Heart right ventricle (tissue), 16 donors: ENCODE measurements at places on chromosomes 12 and 14. TPM values are rescaled to one million over a fixed set of nuclear protein-coding genes. Genes with fewer than 3 reads are reported as not detected.
A peak's percentile ranks its signal among the peaks of the same experiment; 100 is the strongest.

DNA sequence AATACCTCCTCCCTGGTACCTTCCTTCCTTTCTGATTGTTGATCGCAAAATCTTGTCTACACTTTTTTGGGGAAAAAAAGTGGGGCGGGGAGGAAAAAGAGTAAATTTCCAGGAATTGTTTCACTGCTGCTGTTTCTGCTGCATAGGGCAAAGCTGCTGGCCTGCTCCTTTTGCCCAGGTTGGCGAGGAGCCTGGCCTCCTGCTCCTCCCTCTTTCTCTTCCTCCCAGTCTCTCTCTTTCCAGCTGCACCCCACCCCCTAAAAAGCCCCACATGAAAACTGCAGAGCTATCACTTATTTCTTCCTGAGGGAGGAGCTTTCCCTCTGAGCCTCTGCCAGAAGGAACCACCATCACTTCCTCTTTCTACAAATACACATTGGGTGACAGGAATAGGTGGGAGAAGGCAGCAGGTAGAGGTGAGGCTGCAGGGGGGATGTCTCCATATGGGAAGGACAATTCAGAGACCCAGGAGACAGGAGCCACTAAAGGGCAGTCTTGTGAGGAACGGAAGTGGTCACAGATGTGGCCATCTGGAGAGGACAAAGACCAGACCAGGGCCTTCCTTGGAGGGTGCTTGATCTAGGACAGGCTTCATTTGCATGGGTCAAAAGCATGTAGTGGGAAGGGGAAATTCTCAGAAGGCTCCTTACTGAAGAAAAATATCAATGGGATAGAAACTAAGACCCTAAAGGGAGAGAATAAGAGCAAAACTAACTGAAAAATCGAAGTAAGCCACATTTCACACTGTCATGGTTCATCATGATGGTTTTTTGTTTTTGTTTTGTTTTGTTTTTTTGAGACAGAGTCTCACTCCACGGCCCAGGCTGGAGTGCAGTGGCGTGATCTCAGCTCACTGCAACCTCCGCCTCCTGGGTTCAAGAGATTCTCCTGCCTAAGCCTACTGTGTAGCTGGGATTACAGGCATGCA, 14.8 kb downstream of the ZBTB39 start:
- peak; percentile 50 for DNase-seq

GRCh38 chr12:98594050-98594835, 757 bp downstream of the SLC25A3 start:
- peak; percentile 58 for DNase-seq

DNA sequence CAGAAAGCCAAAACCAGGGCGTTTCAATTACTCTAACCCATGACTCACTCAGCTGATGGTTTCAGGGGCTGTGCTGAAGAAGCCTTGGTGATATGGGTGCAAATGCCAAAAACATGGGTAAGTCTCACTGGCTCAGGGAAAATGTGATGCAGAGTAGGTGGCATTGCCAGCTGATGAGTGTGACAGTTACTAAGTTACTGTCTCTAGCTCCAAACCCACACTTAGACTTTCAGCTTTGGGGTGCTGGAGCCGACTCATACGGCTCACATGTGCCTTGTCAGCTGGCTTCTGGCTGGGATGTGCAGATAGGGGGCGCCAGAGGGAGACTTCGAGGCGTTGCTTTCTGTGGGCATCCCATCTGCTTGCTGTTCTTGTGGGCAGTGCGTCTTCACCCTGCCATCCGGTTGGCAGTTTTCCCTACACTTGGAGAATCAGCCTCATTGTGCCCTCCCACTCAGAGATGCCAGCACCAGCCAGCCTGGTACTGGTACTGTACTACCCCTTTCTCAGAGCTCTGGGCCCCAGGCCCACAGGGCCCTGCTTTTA, 11.1 kb upstream of the KRT7 start:
- no peak for DNase-seq

RPL10L gene
- not detected for polyA plus RNA-seq

- no peak for DNase-seq
Observed at GRCh38 chr14:93799989-93800921, 12.0 kb upstream of the PRIMA1 start.

RPGRIP1 gene
- polyA plus RNA-seq, result 0.19 TPM

DNA sequence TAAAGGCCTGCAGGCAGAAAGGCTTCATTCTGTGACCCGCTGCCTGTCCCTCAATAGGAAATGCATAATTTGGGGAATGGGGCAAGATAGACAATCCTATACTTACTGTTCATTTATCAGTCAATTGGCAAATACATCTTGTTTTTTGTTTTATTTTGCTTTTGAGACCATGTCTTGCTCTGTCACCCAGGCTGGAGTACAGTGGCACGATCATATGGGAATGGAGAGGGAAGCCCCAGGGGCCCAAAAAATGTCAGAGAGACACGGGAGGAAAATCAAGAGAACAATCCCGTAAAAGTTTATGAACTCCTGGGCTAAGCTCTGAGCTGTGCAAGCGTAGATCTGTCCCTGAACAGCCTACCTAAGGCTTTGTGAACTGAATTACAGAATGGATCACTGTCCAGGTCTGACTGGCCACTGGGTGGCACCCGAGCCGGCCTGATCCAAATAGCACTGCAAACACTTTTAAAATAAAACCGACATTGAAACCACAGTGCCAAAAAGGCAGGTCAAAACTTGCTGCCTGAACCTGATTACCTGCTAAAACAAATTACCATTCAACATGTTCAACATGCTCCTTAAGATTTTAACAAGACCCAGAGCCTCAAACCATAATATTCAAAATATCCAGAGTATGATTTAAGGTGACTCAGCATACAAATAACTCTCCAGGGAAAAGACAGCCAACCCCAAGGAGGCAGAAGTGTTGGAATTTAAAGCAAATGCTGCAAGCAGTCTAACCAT, 11.8 kb downstream of the COPS7A start:
- DNase-seq, result peak; percentile 52

TMPRSS12 gene
- not detected for polyA plus RNA-seq

GRCh38 chr12:80717856-80718255, 1.1 kb downstream of the MYF5 start:
- DNase-seq, result no peak

GRCh38 chr12:115667116-115667515, 610.4 kb downstream of the MED13L start:
- no peak for DNase-seq

DNA sequence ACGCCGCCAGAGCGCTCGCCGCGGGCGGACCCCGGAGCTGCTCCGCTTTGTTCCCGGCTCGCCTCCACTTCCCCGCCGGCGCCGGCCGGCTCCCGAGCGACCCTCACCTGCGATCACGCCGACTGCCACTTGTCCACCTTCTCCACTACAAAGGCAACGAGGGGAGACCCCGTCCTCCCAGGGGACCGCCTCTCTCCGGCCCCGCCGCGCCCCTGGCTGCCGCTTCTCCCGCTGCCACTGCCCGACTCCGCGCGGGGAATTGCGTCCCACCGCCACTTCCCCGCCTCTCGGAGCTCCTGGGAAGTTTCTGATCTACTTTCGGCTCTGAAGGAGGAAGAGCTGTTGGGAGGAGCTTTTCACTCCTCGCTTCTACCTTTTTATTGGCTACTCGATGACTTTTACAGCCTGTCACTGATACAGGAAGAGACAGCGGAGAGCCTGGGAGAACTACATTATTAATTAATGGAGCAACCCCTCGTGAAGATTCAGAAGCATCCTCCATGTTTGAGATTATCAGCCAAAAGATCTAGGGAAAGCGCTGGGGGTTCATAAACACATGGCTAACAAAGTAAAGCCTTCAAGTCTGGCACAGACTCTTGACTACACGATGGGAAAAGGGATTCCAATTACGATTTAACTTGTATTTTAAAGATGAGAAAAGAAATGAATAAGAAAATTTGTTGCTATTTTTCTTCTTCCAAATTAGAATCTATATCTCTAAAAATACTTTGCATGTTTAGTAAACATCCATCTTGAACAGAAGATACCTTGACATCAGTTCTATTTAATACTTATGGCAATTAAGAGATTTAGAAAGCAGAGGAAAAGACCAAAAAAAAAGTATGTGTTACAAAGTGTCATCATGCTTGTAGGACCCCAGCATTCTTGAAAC, at the start of gene BAZ1A:
Gene BAZ1A, minus strand, starts transcription at position 330 of the 892 bp plus-strand sequence. CDS start 756 bp downstream, outside the sequence.
- DNase-seq, result peak; percentile 59

GRCh38 chr12:52223406-52224039, 9.5 kb upstream of the KRT7 start:
- DNase-seq, result no peak

DNA sequence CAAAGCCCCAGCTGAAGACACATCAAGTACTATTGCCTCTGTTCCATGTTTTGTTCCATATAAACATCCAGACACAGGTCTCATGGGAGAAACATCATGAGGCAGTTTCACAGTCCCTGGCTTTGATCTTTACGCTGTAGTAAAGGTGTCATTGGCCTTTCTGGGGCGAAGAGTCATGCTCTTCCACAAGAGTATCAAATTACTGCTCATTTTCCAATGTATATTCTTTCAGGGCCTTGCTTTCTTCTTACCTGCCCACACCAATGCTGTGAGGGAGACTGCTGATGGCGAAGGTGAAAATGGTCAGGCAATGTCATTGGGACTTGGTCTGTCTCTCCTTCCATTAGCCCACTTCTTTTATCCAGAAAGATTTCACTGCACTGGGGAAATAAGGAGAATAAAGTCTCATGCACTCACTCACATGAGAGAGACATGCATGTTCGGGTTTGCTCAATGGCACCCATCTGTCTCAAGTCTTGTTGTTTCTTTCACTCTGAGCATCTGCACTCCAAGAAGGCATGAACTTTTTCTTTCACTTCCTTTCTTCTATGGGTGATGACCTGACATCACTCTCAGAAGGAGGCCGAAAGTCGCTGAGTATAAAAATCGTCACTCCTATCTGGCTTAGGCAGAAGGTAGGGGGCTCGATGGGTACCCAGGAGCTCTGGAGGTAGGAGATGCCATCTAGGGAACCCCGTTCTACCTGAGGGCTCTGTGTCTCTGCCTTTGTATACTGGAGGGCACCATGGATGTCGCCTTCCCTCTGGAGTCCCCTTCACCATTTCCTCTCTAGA, 1.3 kb upstream of the JDP2 start:
- DNase-seq, result no peak

DNA sequence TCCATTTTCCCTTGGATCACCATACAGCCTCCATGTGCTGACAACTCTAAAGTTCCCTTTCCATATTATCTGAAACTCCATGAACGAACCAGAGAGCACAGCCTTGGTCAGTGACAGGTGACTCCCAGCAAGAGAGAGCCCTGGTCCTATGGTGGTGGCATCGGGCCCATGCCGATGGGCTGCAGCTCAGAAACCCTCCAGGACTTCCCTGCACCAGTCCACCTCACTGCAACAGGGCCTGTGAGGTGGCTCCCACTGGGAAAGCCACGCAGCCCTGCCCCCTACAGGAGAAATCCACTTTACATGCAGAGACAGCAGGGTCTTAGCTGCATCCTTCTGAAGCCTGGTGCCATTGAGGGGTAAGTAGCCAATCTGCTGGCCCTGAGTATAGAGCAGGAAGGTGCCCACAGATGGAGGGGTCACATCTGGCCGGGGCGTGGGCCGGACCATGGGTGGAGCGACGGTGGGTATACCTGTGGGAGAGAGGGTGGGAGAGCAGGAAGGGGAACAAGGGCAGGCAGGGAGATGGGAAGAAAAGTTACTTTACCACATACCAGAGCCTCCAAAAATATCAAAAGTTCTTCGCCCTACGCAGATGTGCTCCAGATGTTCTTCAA, 24.7 kb downstream of the RTRAF start:
- DNase-seq, result no peak

MAP1LC3B2 gene
- 4.6 TPM for polyA plus RNA-seq

DNA sequence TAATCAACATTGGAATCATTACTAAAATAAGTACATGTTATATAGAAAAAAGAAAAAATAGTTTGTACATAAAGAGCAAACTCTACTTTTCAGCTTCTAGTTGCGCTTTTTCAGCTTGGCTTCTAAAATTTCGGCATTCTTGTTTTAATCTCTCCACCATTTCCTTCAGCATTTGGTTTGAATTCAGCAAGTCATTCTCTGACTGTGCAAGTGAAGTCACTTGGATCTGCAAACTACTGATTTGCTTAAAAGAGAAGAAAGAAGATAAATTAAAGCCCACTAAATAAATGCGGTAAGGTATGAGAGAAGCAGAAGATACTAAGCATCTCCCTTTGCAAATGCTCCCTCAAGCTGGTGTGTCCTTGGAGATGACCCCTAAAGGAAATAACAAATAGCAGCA, 126.3 kb downstream of the CEP83 start:
- DNase-seq, result no peak

HNF1A gene
- polyA plus RNA-seq, result not detected

DNA sequence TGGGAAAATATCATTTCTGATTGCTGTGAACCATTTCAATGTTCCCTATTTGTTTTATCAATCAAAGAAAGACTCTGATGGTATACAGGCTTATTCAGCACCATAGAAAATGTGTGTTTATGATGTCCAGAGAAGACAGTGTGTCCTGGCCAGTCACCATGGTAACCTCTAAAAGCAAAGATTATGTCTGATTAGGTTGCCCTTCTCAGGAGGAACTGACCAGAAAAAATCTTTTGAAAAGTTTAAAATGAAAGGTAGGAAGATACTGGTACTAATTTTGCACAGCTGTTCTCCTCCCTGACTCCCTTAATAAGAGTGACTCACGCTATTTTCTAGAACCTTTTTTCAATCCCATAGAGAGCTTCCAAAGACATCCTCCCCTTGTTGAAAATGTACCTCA, 391.8 kb upstream of the DCN start:
- DNase-seq, result no peak

- no peak for DNase-seq
Observed at GRCh38 chr14:96297000-96297399, 41.0 kb downstream of the BDKRB1 start.

DNA sequence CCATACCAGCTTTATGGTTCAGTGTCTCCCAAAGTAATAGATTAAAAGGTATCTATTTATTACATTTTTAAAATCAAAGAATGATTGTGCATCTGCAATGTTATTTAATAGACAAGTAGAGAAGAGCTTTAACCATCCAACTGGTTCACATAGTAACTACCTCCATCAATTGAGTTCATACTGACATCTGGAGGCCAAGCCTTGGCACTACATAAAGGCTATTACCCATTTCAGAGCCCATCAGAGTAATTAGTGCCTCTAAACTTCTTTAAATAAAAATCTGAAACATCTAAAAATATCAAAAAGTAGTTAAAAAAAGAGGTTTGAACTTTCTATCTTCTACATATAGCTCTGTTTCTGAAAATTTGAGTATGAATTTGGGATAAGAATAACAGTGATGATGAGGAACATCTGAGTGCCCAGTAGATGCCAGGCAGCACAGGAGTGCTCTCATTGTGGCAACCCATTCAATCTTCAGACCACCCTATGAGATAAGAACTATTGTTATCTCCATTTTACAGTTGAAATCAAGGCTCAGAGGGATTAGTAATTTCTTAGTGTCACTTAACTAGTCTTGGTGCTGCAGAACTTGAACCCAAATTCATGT, 132.9 kb upstream of the DAAM1 start:
- DNase-seq, result peak; percentile 13

GRCh38 chr12:56193025-56193578, 3.8 kb upstream of the SMARCC2 start:
- no peak for DNase-seq
